AG04449 (cell line): ENCODE measurements at places on chromosomes 12 and 14.

GRCh38 chr12:46983959-46984841, 95.2 kb upstream of the PCED1B start:
- DNase-seq = no peak

- DNase-seq = no peak
These were observed 205.3 kb upstream of the HMGA2 start for GRCh38 chr12:65619018-65619417.

DNA sequence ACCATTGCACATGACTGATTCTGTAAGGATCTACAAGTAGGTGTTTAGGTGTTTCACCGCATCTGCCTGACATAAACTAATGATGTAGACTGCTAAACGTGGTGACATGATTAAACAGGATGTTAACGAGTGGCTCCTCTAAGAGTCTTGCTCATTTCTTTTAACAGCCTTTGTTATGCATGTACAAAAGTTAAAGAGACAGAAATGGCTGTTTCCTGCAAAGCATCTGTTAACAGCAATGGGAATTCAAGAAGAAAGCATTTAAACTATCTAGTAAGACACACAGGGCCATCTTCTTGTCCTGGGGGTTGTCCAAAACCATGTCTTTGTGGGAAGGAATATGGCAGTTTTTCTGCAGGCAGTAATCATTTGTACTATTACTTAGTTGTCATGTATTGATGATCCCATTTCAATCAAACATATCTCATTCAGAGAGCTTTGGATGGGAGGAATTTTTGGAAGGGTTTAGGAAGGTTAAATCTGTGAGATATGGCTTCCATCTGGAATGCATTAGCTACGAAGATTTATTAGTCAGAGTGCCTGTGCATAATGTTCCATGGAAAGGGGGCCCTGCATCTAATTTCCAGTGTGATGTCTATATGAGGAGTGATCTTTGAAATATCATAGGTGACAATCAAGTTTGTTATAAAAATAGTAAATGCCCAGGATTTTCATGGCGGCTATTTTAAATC, 495.1 kb downstream of the EGLN3 start:
- no peak for DNase-seq

DNA sequence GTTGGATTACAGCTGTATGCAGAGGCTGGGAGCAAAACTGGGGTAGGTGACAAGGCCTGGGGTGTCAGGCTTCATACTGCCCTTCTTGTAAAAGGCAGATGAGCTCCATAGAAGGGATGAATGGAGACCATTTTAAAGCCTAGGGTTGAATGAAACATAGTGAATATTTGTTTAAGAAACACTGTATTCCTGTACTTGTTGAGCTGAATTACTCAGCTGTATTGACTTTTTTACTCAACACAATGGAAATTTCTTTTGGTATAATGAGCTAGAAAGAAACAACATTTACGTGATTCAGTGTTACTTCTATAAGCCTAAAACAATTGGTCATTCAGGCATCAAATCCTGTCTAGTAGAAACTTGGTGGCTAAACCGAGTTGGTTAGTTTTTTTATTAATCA, 14.1 kb downstream of the ATP6V0A2 start:
- DNase-seq = no peak

GRCh38 chr12:31772685-31773222, 43.9 kb upstream of the AMN1 start:
- no peak for DNase-seq

- no peak for DNase-seq
These were observed 128.4 kb downstream of the BBS10 start for GRCh38 chr12:76219806-76220205.

DNA sequence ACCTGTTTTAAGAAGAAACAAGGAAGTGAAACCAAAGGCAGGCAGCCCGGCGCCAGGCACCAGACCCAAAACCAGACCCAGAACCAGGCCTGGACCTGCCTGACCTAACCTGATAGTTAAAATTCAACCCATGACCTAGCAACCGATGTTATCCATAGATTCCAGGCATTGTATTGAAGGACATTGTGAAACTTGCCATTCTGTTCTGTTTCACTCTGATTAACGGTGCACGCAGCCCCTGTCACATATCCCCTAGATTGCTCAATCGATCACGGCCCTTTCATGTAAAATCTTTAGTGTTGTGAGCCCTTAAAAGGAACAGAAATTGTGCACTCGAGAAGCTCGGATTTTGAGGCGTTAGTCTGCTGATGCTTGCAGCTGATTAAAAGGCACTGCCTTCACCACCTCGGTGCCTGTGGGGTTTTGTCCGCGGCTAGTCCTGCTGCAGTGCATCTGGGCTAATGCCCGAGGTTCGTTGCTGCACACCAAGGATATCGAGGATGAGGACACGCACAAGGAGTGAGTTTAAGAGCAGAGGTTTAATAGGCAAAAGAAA, 262.5 kb upstream of the TMEM132C start:
- no peak for DNase-seq

- DNase-seq = no peak
These were observed 113.1 kb upstream of the FKBP4 start for GRCh38 chr12:2681450-2682205.

DNA sequence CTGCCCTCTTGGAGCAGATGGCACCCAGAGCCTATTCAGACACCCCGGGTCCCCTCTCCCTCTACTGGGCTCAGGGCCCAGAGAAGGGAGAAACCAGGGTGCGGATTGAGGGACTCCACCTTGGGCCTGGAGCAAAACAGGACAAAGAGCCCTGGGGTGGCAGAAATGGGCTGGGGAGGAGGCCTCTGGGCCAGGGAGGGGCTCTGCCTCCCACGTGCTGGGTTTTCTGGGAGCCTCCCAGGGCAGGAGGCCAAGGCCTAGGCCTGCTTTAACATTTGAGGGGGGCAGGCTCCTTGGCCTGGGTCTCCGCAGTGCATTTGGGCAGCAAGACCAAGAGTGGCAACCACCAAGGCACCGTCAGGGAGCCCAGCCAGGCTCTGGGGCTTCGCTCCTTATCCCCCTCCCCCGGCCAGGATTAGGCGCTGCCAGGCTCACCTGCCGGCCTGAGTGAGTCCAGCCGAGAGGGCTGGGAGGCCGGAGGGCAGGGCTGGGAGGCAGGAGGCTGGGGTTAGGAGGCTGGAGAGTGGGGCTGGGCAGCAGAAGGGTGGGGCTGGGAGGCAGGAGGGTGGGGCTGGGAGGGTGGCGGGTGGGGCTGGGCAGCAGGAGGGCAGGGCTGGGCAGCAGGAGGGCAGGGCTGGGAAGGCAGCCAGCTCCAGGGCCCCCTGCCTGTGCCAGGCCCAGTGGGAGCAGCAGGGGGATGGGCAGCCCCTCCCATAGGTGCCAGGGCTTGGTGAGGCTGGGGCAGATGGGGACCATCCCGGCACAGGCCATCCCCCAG, 101.8 kb upstream of the EIF5 start:
- DNase-seq = no peak

- no peak for DNase-seq
These were observed 25.3 kb downstream of the CMKLR1 start for GRCh38 chr12:108313606-108314351.

- no peak for DNase-seq
These were observed 90.7 kb downstream of the PPFIA2 start for GRCh38 chr12:81668475-81668874.

DNA sequence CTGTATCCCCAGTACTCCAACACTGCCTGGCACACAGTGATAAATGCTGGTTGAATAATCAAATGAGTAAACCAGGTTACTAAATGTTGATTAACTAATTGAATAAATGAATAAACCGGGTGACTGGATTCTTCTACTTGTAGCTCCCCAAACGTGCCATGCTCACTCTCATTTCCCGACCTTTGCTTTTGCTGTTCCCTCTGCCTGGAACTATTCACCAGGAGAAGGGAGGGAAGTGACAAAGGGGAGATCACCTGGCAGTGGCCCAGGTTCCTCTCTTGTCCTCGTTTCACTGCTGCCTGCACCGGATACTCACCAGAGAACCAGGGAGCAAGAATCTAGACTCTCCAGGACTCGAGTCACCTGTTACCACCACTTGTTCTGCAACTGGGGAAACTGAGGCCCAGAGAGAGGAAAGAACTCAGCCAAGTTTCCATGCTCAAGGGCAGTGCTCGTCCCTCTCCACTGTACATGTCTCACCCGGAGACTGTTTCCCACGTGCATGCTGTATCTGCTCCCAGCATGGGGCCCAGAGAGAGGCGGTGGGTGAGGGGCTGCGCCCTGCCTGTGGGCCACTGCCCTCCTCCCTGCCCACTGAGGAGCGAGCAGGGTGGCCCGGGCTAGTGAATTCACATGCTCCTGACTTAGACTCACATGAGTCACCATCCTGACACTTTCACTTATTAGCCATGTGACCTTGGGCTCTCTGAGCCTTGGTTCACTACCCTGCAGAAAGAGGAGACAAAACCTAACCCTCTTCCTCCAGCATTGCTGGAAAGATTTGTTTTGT, 17.7 kb upstream of the POP5 start:
- DNase-seq = no peak
